ENCODE measurements at places on chromosomes 4 and X. TPM values are rescaled to one million over a fixed set of nuclear protein-coding genes. Genes with fewer than 3 reads are reported as not detected.

The MORF4L2 gene
- polyA plus RNA-seq: 452 TPM

DNA sequence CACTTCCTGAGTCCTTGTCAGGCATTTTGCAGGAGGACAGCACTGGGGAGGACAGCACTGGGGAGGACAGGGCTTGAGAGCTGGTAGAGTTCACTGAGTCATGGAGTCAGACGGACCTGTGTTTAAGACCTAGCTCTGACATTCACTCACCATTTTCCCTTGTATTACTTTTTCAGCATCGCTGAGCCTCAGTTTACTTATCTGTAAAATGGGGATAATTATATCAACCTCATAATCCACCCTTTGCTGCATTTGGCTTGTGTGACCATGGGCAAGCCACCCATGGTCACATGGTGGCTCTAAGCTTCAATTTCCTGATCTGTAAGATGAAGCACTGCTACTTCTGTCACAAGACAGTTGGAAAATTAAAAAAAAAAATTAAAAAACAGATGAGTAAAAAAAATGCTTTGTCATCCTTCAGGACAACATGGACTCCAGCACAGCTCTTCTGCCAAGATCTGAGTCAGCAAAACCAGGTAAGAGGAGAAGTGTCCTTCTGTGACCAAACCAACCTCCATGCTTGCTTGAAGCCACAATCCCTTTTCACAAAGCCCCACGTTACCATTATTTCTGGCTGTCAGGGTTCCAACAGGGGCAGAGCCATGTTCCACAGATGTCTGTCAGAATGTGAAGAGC lies 275.5 kb downstream of the RAB28 start:
- DNase-seq: no peak

DNA sequence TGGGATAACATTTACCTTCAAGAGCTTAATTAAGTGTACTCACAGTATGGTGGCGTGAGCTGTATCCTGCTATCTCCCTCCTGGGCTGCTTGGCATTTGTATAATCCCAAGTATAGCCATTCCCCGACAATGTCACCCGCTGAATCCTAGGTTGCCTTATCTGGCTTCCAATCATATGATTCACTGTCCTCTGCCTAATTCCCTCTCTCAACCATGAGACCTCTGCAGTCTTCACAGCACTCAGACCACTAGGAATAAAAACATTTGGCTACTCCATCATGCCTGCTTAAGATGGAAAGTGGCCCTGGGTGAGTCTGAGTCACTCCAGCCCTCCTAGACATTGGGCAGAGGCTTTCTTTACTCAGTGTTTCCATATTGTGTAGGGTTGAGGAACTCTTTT lies 28.9 kb upstream of the WDFY3 start:
- no peak for DNase-seq

The HS3ST1 gene
- 0.09 TPM for polyA plus RNA-seq

The PCDH18 gene
- 204 TPM for polyA plus RNA-seq

The ASB5 gene
- polyA plus RNA-seq: 0.38 TPM

DNA sequence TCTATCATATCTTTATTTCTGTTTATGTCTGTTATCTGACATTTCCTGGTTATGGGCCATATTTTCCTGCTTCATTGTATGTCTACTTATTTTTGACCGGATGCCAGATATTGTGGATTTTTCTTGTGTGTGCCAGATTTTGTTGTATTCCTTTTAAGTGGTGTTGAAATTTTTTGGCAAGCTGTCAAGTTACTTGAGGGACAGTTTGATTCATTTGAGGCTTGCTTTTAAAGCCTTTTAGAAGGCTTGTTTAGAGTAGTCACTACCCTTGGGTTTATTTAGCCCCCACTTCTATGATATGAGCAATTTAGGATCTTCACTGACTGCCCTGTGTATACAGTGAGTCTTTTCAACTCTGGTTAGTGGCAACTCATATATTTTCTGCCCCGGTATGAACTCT lies 29.2 kb upstream of the NPY2R start:
- no peak for DNase-seq

DNA sequence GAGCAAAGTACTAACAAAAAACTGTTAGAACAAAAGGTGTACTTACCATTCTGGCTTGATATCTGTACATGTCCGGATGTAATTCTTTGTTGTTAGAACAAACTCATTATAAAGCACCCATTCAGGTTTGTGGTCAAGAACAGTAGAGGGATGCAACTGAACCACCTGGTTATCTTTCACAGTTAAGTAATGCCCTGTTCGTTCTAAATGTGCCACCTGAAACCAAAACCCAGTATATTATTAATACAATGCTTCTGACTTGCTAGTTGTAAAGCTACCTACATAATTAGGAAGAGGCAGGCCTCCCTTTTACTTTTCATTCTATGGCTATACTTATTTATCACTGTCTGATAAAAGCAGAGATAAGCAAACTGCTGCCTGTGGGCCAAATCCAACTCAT lies 54.8 kb downstream of the DHX15 start:
- DNase-seq: no peak

GRCh38 chrX:110280954-110281353 lies 36.9 kb downstream of the AMMECR1 start:
- peak; percentile 4 for DNase-seq

The SH2D1A gene
- not detected for polyA plus RNA-seq

DNA sequence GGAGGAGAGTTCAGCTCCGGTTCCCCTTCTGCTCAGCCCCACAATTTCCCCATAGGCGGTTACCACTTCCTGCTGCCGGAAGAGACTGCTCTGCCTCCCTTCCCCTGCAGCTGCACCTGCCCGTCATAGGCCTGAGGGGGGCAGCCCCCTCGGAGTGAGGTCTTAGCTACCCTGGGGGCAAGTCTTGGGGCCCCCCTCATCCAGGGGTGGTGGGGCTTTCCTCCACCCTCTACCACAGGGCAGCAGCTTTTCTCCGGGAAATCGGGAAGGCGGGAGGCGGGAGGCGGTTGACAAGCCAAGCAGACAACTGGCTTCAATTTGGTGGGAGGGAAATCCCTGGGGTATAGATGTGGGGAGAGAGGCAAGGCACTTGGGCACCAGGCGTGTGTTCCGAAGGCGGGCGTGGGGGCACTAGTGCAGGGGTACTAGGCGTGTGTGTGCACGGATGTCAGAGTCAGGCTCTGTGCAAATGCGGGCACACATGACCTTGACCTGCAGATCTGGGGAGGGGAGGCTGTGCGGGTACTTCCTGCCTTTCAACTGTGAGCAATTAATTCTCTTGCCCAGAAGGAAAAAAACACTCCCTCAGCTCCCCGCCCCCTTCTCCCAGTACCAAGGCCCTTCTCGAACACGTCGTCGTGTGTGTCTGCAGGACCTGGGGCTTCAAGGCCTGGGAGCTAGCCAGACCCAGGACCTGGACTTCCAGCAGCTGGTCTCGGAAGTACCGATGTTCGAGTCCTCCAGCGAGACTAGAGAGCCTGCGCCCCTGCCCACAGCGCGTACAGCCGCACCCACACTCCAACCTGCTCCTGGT lies 1.0 kb upstream of the ARHGAP4 start:
- no peak for DNase-seq

DNA sequence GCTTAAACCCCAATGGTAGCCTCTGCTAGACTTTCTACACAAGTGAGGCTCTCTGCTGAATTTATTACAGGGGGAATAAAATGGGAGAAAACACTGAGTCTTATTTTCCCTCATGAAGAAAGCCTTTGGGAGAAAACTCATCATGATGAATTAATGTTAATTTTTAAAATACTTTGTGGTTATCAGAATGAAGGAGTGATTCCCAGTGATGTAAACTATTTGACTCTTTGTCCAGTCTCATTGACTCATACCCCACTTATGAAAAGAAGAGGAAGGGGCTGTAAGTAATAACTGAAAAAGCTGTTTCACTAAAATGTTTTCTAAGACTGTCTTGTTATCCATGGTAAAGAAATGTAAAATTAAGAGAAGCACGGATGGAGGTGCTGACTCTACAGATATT lies 208.8 kb downstream of the GRIA3 start:
- DNase-seq: no peak

DNA sequence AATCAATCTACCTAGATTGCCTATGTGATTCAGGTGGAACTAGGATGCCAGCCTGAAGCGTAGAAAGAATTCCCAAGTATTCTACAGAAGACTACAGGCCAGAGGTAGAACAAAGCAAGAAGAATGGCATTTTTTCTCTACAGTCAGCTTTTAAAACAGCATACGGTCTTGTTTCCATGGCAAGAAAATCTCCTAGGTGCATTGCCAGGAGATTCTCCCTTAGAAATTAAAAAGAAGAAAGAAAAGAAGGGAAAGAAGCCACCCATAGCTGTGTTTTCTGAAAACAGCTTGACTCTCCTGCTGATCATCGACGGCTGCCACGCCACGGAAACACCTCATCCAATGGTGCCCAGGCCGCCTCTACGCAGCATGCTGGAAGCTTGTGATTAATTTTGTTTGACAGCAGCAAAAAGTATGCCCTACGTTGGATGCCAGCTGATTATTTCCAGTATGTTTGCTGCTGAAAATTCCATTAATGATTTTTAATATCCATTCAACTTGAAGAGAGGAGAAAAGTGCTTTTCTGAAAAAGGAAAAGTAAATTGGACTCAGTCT lies 24.1 kb downstream of the ANK2 start:
- DNase-seq: no peak

The TEC gene
- 0.21 TPM for polyA plus RNA-seq

DNA sequence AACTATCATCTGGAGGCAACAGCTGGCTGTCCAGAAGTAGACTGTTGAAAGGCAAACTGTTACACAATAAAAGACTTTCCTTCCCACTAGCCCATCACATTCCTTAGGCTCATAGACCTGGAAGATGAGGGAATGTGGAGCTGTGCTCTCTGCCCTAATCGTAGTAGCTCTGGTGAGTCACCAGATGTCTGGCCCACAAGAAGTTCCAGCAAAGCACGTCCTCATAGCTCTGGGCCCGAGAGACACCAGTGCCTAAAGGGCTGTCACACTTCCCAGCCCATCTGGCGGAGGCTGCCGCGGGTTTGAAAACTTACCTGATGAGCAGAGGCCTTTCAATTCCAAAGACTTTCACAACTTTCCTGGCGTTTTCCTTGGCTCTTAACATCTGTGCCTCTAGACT lies 81.7 kb upstream of the STOX2 start:
- DNase-seq: no peak

DNA sequence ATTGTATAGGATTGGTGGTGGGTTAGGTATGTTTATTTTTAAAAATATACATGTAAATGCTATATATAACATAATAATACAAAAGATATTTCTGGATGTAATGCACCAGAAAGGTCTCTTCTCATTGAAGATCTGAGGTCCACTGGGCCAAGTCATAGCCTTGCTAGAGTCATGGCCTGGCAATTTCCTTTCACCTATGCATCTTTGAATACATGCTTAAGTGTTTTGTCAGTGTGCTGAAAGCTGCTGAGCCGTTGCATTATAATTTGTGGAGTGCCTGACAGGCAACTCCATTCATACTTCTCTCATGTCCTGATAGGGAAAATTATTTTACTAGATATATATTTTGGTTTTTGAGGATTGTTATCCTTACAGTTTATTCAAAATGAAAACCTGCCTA lies 410.2 kb upstream of the CT83 start:
- no peak for DNase-seq

DNA sequence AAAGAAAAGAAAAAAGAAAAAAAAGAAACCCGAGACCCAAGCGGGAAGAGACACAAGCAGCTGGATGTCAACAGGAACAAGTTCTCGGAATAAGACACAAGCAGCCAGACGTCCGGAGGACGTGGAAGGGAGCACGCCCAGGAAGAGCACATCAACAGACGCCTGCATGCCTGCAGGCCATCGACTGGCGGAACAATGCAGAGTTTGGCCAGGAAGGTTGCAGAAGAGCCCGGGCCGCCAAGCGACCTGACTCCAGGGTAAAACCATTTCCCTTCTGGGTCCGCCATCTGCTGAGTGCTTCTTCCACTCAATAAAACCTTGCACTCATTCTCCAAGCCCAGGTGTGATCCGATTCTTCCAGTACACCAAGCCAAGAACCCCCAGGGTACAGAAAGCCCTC lies 95.6 kb upstream of the PRR32 start:
- DNase-seq: no peak

The DUSP21 gene
- not detected for polyA plus RNA-seq

- DNase-seq: no peak
Observed at GRCh38 chr4:101230801-101231426, 116.4 kb downstream of the PPP3CA start.

Measured in AG04450 (cell line).